ENCODE measurements at places on chromosomes 4 and X.

- DNase-seq, result no peak
These were observed 753.6 kb downstream of the TRIML1 start for GRCh38 chr4:188892837-188893236.

- peak; percentile 6 for DNase-seq
These were observed 265.9 kb downstream of the ADAMTS3 start for GRCh38 chr4:72302981-72303704.

DNA sequence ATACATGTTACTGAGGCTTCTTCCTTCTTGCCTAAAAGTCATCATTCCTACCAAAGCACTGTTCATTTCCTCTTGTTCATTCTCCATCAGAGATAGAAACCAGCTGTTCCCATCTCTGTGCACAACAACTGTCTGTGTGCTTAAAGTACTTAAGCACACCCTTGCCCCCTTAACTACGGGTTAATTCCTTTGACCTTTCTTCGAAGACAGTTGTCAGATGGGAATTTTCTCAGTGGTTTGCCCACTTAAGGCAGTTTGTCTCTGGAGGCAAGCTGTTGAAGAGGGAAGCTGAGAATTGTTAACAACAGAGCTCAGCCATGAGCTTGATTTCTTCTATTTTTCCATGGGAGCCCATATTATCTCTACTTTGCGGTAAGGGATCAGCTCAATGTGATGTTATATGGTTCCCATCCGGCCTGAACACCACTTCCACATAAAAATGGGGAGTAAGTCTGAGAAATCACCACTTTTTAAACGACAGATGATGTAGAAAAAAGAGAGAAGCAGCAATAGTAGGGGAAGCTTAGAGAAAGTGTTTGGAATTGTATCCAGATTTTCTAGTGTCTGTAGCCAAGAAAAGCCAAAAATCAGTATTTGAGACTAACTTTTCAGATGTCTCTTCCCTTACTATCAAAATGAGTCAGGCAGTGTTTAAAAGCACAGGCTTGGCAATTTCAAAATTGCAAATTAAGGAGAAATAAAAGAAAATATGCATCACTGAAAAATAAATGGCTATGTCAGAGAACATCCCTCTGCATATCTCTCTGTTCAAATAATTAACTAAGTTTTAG lies 194.4 kb downstream of the SLIT2 start:
- DNase-seq, result no peak

GRCh38 chrX:44082829-44083228 lies 109.6 kb upstream of the NDP start:
- DNase-seq, result no peak

DNA sequence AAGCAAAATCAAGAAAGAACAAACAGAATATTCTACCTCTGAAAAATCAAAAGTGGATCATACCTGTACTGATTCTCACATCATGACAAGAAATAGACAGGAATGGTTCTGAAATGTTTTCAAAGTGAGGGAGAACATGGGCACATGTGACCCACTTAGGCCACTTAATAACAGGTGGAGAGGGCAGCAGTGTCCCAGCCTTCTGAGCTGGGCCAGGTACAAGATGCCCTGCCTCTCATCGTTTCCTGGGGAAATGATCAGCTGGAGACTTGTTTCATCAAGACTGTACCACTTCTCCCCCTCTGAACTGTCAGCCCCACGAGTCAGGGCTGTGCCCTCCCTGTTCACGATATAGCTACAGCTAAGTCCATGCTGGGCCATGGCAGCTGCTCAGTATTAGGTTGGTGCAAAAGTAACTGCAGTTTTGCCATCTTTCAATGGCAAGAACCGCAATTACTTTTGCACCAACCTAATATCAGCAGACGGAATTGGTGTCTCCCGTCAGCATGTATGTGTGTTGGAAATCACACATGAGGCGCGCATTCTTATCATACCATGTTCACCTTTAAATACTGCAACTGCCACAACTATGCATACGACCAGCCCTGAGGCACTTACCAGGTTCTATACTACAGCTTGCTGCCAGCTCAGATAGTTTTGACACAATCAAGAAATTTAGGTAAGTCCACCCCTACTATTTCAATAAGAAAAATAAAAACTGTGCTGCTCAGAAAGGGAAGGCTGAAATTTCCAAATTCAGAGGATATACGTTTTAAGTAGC lies 71.4 kb downstream of the GATB start:
- no peak for DNase-seq

DNA sequence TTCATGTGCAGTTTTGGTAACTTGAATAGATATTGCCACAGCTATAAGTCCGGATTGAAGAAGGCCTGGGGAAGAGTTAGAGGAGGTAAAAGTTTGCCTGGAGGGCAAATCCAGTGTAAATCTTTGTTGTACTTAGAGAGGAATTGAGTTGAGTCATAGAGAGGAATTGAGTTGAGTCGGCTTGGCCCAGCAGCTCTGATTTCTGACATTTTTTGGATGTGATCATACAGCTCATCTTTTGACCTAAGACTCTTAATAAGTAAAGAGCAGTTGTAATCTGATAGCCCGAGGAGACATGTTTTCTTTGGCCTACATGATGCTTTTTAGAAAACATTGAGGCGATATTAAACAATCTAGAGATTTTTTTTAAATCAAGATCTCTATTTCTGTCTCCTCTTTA lies 3.9 kb downstream of the KIT start:
- DNase-seq, result no peak

DNA sequence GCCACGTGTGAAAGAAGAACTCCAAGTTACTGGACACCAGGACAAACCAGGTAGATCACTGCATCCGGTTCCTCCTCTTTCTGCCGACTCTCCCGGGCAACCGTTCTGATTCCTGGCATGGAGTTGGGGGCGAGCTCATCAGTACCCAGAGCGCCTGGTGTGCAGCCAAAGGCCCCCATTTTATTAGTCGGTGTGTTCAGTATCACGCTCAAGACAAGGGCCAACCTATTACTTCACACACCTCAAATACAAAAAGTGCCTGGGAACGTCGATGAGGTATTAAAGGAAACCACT lies 2.8 kb upstream of the CTBP1 start:
- no peak for DNase-seq

- no peak for DNase-seq
These were observed 126.2 kb downstream of the SORBS2 start for GRCh38 chr4:185685804-185686203.

DNA sequence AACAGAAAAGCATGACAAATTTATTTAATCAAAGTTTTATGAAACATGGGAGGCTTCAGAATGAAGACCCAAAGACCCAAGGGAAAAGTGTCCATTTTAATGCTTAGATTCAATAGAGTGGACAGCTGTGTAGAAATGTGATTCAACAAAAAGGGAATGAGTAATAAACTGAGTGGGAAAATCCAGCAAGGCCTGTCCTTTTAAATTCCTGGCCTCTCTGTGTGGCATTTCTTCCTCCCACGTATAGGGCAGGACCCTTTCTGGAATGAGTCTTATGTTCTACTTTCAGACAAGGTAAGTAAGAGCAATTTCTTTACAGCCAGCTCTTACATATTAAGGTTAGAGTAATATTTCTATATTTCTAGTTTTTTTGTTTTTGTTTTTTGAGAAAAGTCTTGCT lies 14.5 kb downstream of the AASDH start:
- no peak for DNase-seq

DNA sequence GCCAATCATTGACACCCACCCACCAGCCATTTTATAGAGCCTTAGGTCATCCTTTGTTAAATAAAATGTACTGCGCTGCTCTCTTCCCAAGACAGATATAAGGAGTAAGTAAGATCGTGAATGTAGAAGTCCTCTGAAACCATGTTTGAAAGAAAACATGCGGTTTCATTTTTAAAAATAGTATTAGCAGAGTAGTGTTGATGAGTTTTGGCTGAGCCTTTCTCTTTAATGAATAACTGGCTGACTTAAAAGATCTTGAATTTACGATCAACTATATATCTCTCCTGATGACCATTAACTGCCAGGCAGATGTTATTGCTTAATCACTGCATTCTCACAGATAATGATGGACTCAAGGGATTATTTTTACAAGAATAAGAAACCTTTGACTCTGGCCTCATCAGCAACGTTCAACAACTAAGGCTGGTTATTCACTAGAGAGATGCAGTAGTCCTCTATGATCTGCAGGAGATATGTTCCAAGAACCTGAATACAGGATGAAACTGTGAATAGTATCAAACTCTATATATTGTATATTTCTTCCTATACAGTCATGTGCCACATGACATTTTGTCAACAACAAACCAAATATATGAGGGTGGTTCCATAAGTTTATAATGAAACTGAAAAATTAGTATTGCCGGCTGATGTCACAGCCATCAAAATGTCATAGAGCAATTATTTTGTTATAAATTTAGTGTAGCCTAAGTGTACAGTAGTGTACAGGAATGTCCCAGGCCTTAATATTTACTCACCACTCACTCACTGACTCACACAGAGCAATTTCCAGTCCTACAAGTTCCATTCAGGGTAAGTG lies 80.8 kb downstream of the FAM13A start:
- DNase-seq, result no peak

DNA sequence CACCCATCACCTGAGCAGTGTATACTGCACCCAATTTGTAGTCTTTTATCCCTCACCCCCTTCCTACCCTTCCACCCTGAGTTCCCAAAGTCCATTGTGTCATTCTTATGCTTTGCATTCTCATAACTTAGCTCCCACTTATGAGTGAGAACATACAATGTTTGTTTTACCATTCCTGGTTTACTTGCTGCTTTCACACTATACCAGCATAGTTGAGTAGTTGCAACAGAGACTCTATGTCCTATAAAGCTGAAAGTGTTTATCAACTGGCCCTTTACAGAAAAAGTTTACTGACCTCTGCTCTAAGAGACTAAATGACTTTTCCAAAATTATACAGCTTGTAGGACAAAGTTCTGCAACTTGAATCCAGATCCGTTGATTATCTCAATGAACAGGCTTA lies 61.1 kb upstream of the BLTP1 start:
- no peak for DNase-seq

- DNase-seq, result no peak
These were observed 32.1 kb downstream of the ABLIM2 start for GRCh38 chr4:8126523-8126922.

GRCh38 chr4:101075536-101075935 lies 271.8 kb downstream of the PPP3CA start:
- DNase-seq, result no peak
